Umbilical cord (tissue), 2 donors: ENCODE measurements at places on chromosomes 2 and 18.

GRCh38 chr2:230714136-230714480 is 1.5 kb downstream of the CAB39 start:
- DNase-seq = peak; percentile 75

DNA sequence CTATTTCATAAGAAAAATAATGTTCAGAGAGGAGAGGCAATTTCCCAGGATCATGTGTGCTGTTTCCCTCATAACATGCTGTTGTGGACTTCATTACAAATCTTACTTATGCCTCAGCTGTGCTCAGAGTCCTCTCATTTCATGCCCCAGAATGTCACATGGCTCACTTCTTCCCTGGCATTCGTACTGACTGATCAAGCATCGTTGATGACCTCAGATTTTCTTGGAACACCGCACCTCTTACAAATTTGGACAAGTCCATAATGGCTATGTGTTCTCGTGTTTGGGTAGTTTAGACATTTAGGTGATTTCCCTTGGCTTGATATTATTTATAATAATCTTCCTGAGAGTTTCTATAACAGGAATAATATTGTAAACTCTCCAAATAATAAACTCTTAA is 32.9 kb downstream of the SERPINB7 start:
- no peak for DNase-seq

GRCh38 chr18:60200558-60200957 is 172.0 kb downstream of the MC4R start:
- DNase-seq = no peak

GRCh38 chr2:74109551-74109950 is 38.2 kb downstream of the BOLA3 start:
- DNase-seq = no peak

DNA sequence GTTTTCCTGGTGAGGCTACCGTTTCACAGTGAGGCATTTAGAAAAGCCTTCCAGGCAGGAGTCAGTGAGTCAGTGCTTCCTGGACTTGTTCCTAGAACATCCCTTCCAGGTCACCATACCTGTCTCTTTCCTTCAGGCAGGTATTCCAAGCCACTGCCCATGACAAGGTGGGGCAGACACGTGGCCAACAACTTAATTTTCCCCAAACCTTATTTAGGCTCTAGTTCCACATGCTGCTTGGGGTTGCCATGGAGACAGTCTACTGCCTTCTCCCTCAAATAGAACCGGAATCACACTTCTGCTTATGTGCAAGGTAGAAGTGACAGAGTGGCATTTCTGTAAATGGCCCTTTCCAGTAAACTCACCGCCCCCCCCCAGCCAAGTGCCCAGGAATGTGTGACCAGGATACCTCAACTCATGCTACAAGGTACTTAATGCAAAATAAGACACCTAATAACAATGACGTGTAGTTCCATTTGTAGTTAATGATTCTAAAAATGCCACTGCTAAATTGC is 258.3 kb downstream of the PRKCE start:
- no peak for DNase-seq

DNA sequence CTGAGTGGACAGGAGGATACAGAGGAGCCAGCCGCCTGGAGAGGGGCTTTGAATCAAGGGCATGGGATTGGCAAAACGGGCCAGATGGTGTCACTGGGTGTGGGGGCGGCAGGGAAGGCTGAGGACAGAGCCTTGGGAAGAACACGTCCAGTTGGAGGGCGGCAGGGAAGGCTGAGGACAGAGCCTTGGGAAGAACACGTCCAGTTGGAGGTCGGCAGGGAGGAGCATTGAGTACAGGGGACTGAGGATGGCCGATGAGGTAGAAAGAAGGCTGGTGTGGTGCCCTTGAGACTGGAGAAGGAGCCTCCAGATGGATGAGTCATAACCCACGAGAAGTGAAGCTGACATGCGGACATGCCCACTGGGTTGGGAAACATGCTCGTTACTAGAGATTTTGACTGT is 4.5 kb downstream of the HES6 start:
- DNase-seq = no peak

- DNase-seq = peak; percentile 58
These were observed 93.7 kb upstream of the RBBP8 start for GRCh38 chr18:22839340-22839821.

- peak; percentile 54 for DNase-seq
These were observed 226.5 kb upstream of the SPRED2 start for GRCh38 chr2:65658881-65659280.
